ENCODE measurements at places on chromosomes 11 and 22.
A peak's percentile ranks its signal among the peaks of the same experiment; 100 is the strongest.

GRCh38 chr11:45076761-45077160 lies 69.7 kb upstream of the PRDM11 start:
- H3K4me1 ChIP-seq, result peaks cover 5% of the 10 kb centered on the region
- no peak for DNase-seq
- peaks cover 51% of the 10 kb centered on the region for H3K27me3 ChIP-seq
- no peaks in the 10 kb centered on the region for H3K36me3 ChIP-seq

DNA sequence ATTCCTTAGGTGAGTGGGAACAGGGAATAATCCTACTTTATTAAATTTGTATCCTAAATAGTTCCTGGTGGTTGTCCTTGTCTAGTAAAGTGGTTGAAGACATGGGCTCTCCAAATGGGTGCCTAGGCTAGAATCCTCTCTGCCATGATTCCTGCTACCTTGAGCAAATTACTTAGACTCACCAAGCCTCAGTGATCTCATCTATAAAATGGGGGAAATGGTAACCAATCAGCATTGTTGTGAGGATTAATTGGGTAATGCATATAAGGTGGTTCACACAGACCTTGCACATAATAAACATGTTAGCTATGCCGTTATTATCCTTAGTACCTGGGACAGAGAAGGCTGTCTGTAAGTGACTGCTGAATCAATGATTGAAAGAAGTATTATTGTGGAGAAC lies 109.9 kb downstream of the FAR1 start:
- no peak overlapping the region for H3K27ac ChIP-seq
- H3K4me1 ChIP-seq, result peaks cover 2% of the 10 kb centered on the region
- H3K36me3 ChIP-seq, result no peaks in the 10 kb centered on the region
- H3K27me3 ChIP-seq, result peaks cover 32% of the 10 kb centered on the region
- no peak for DNase-seq

DNA sequence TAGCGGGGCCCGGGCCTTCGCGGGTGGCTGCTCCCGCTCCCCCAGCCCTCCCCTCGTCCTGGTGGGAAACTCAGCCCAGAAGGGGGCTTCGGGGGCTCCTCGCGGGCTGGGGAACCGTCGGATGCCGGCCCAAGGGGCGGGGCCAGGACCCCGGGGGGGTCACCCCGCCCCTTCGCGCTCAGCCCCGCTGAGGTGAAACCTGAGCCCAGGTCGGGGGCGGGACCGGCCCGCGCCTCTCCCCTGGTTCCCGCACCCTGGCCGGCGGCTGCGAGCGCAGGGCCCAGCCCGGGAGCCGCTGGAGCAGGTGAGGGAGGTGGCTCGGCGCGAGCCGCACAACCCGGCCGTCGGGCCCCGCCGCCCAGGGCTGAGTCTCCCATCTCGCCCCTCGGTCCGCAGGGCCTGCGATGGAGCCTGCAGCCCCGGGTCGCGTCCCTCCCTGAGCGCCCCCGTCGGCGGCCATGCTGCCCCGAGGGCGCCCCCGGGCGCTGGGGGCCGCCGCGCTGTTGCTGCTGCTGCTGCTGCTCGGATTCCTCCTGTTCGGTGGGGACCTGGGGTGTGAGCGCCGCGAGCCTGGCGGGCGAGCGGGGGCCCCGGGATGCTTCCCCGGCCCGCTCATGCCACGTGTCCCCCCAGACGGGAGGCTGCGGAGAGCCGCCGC lies at the start of gene LARGE2:
Gene LARGE2 (plus strand): TSS at position 232 of the 658 bp plus-strand sequence. CDS start 227 bp downstream, at position 459.
- H3K27ac ChIP-seq, result no peak within 1 kb of the TSS
- H3K36me3 ChIP-seq, result peaks cover 16% of the 10 kb centered on the region
- DNase-seq, result no peak
- peaks cover 50% of the 10 kb centered on the region for H3K27me3 ChIP-seq
- peaks cover 25% of the 10 kb centered on the region for H3K4me1 ChIP-seq

DNA sequence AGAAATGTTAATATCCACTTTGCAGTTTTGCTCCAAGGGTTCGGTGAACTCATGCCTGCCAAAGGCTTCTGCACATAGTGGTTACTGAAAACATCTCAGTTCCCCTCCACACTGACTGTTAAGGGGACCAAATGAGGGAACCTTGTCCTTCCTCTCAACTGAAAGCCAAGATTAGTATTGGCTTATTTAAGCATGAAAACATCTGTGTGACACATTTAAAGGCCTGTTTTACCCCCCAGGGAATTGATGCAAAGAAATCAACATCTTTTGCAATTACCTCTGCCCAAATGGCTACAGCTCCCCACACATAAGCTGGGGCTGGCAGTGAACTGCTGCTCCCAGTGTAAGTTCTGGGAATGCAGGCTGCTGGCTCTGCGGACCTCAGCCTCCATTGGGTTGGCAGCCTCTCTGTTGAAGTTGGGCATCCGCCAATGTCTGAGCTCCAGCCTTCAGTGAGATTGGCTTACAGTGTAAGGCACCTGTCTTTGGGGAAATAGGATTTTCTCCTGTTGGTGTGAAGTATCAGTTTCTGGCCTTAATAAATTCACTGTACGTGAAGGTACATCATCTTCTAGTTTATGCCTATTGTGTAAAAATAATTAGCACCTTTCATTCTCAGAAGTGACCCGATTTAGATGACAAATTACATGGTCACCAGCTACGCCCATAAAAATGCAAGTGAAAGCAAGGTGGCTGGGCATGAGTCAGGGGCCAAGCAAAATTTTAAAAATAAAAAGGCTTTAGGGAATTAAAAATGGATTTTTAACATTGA lies 213.4 kb upstream of the SYN3 start:
- H3K27ac ChIP-seq, result no peak overlapping the region
- H3K27me3 ChIP-seq, result no peaks in the 10 kb centered on the region
- no peak overlapping the region for H3K4me3 ChIP-seq
- no peak for DNase-seq
- no peaks in the 10 kb centered on the region for H3K4me1 ChIP-seq

DNA sequence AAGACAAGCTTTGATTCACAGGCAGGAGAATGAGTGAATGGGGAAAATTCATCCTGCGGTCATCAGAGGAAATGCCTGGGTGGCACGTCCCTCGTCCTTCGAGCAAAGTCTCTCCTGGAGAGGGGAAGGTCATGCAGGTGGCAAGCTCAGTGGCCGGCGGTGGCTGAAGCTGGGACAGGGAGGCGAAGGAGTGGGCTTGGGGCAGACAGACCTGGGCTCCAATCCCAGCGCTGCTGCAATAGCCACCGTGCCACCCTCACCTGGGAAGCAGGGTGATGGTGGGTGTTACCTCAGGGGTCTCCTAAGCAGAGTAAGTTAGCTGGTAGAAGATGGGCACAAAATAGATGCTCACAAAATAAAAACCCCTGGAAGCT lies 22.4 kb upstream of the CACNG2 start:
- no peaks in the 10 kb centered on the region for H3K4me1 ChIP-seq
- H3K27me3 ChIP-seq, result peaks cover 36% of the 10 kb centered on the region
- no peak overlapping the region for H3K27ac ChIP-seq
- H3K36me3 ChIP-seq, result no peaks in the 10 kb centered on the region

GRCh38 chr22:47206164-47206563 lies 443.7 kb downstream of the TBC1D22A start:
- no peaks in the 10 kb centered on the region for H3K36me3 ChIP-seq
- H3K27ac ChIP-seq, result no peak overlapping the region
- no peaks in the 10 kb centered on the region for H3K27me3 ChIP-seq
- no peak overlapping the region for H3K4me3 ChIP-seq
- no peak for DNase-seq

- H3K4me1 ChIP-seq, result peaks cover 14% of the 10 kb centered on the region
- H3K27ac ChIP-seq, result no peak overlapping the region
- H3K27me3 ChIP-seq, result no peaks in the 10 kb centered on the region
- DNase-seq, result peak; percentile 67
- H3K4me3 ChIP-seq, result no peak overlapping the region
- H3K36me3 ChIP-seq, result no peaks in the 10 kb centered on the region
Observed at GRCh38 chr11:94786264-94787126, 18.3 kb downstream of the AMOTL1 start.

GRCh38 chr11:2964782-2965181 lies 27.3 kb downstream of the NAP1L4 start:
- peaks cover 5% of the 10 kb centered on the region for H3K4me1 ChIP-seq
- no peak for DNase-seq
- no peak overlapping the region for H3K27ac ChIP-seq
- no peak overlapping the region for H3K4me3 ChIP-seq
- no peaks in the 10 kb centered on the region for H3K27me3 ChIP-seq
- H3K36me3 ChIP-seq, result peaks cover 94% of the 10 kb centered on the region

DNA sequence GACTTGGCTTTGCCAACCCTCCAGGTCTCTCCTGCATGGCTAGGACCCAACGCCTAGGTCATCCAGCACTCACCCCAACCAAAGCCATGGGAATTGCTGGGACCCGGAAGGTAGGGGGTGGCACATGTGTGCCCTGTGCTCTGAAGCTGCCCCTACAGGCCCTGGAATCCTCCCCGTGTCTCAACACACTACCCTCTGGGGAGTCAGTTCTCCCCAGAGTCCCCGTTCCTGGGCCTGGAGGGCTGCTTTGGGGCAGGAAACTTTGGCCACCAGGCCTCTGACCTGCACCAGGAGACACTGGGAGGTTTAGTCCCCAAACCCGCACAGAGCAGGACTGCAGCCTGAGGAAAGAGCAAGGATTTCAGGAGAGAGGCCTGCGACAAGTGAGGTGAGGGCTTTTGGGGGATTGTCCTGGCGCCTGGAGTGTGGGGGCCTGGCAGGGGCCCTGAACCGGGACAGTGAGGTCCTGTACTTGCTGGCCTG lies 495 bp upstream of the IFITM1 start:
- H3K36me3 ChIP-seq, result no peaks in the 10 kb centered on the region
- H3K4me1 ChIP-seq, result peaks cover 38% of the 10 kb centered on the region
- no peak overlapping the region for H3K4me3 ChIP-seq
- no peaks in the 10 kb centered on the region for H3K27me3 ChIP-seq
- DNase-seq, result no peak
- H3K27ac ChIP-seq, result peak overlapping the region; percentile 46

DNA sequence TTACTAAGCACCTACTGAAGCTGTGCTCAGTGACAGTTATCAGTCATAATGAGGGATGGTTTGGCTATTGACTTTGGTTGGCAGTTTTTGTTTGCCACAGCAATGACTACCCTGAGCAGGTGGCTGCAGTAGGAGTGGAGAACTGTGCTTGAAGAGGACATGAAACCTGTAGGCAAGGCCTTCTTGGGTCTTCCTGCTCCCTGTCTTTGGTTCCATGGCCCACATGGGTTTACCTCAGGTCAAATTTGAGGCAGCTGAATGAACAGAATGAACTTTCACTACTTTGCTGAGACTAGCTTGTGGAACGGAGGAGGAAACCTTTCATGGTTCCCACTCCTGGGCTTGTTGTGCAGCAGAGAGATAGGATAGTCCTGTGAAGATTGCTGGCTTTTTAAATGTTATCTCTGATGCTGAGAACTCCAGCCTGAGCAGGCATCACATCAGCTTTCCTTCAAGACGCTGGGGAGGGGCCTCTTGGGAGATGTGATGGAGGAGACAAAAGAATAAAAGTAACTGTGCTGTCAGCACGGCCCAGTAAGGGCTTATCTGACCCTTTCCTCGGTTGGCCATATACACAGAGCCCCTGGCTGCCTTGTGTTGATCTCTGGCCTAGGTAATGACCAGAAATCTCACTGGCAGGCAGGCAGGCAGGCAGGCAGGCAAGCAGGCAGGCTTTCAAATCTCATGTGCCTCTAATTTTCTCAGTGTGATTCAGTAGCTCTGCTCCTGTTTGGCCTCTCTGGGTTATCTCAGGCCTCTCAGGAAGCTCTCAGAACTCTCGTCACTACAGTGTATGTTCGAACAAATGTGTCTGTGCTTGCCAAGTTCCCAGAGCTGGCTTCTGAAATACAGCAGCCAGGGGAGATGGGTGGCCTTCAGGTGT lies 12.0 kb downstream of the STIM1 start:
- H3K36me3 ChIP-seq, result no peaks in the 10 kb centered on the region
- no peak for DNase-seq
- H3K4me1 ChIP-seq, result peaks cover 10% of the 10 kb centered on the region
- H3K27ac ChIP-seq, result no peak overlapping the region

- peak; percentile 25 for DNase-seq
- H3K27ac ChIP-seq, result no peak overlapping the region
- H3K4me1 ChIP-seq, result peaks cover 7% of the 10 kb centered on the region
- H3K4me3 ChIP-seq, result no peak overlapping the region
- no peaks in the 10 kb centered on the region for H3K36me3 ChIP-seq
- no peaks in the 10 kb centered on the region for H3K27me3 ChIP-seq
Observed at GRCh38 chr22:32534252-32535235, 59.9 kb downstream of the FBXO7 start.

GRCh38 chr11:1651411-1651980 lies 21.9 kb downstream of the KRTAP5-5 start:
- no peak for DNase-seq
- peaks cover 12% of the 10 kb centered on the region for H3K4me1 ChIP-seq
- peaks cover 33% of the 10 kb centered on the region for H3K27me3 ChIP-seq
- no peak overlapping the region for H3K27ac ChIP-seq

- no peak overlapping the region for H3K4me3 ChIP-seq
- H3K27me3 ChIP-seq, result no peaks in the 10 kb centered on the region
- H3K4me1 ChIP-seq, result no peaks in the 10 kb centered on the region
- no peaks in the 10 kb centered on the region for H3K36me3 ChIP-seq
- H3K27ac ChIP-seq, result no peak overlapping the region
Observed at GRCh38 chr22:32355760-32356159, 1.9 kb upstream of the RFPL3 start.

- DNase-seq, result no peak
- no peaks in the 10 kb centered on the region for H3K36me3 ChIP-seq
- no peak overlapping the region for H3K4me3 ChIP-seq
- peaks cover 2% of the 10 kb centered on the region for H3K27me3 ChIP-seq
- H3K27ac ChIP-seq, result peak overlapping the region; percentile 76
Observed at GRCh38 chr11:58060939-58061672, 30.4 kb downstream of the OR6Q1 start.

GRCh38 chr11:131373095-131373725 lies 2.8 kb downstream of the NTM start:
- no peak for DNase-seq
- no peaks in the 10 kb centered on the region for H3K27me3 ChIP-seq
- H3K27ac ChIP-seq, result no peak overlapping the region
- H3K36me3 ChIP-seq, result no peaks in the 10 kb centered on the region
- H3K4me3 ChIP-seq, result no peak overlapping the region
- no peaks in the 10 kb centered on the region for H3K4me1 ChIP-seq

GRCh38 chr22:30609260-30610185 lies 2.5 kb downstream of the TCN2 start:
- H3K4me3 ChIP-seq, result peak overlapping the region; percentile 47
- peak overlapping the region; percentile 80 for H3K27ac ChIP-seq
- peaks cover 28% of the 10 kb centered on the region for H3K4me1 ChIP-seq
- DNase-seq, result peak; percentile 94
- no peaks in the 10 kb centered on the region for H3K27me3 ChIP-seq

DNA sequence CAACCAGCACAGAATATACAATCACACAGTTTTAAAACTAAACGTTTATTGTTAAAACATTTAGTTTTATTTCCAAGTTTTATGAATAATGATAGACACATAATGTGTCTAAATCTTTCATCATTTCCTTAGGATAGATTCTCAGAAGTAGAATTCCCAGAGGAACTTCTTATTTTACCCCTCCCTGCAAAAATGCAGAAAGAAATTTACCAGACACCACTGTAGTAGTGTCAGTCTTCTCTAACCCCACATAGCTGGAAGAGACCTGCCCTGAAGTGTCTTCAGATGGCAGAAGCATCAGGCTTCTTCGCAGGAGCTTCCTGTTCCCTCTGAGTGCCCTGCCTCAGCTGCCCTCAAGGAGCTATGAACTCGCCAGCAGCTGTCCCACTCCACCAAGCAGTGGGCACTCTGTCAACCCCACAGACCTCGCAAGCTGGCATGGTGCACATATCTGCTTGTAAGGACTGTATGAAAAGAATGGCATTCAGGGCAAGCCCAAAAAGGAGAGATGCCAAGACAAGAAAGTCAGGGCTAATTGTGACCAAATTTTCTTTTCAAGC lies 28.5 kb upstream of the PAK1 start:
- peaks cover 18% of the 10 kb centered on the region for H3K27me3 ChIP-seq
- H3K4me3 ChIP-seq, result no peak overlapping the region
- H3K4me1 ChIP-seq, result peaks cover 2% of the 10 kb centered on the region
- no peak for DNase-seq
- no peaks in the 10 kb centered on the region for H3K36me3 ChIP-seq
- H3K27ac ChIP-seq, result no peak overlapping the region

Data from mesenchymal stem cell (in vitro differentiated cells and primary cell).